Cardiac muscle cell (in vitro differentiated cells and primary cell): ENCODE measurements at places on chromosomes 16 and 17.

GRCh38 chr16:49789616-49790015 is 66.3 kb downstream of the ZNF423 start:
- DNase-seq = no peak

- DNase-seq = no peak
Observed at GRCh38 chr16:49739381-49739780, 116.5 kb downstream of the ZNF423 start.

GRCh38 chr16:73126525-73126853 is 78.6 kb upstream of the ZFHX3 start:
- no peak for DNase-seq

GRCh38 chr17:47846716-47847340 is 4.1 kb downstream of the SP6 start:
- peak; percentile 63 for DNase-seq

GRCh38 chr17:44599298-44600175 is 42.3 kb downstream of the FZD2 start:
- DNase-seq = peak; percentile 40

- DNase-seq = no peak
Observed at GRCh38 chr16:4574919-4575705, 19.0 kb downstream of the C16orf96 start.

GRCh38 chr16:119835-120491 is 18.5 kb downstream of the NPRL3 start:
- no peak for DNase-seq

- no peak for DNase-seq
Observed at GRCh38 chr17:56594320-56595107, 1.0 kb downstream of the NOG start.

GRCh38 chr16:56793492-56793891 is 63.6 kb downstream of the NUP93 start:
- DNase-seq = peak; percentile 70

DNA sequence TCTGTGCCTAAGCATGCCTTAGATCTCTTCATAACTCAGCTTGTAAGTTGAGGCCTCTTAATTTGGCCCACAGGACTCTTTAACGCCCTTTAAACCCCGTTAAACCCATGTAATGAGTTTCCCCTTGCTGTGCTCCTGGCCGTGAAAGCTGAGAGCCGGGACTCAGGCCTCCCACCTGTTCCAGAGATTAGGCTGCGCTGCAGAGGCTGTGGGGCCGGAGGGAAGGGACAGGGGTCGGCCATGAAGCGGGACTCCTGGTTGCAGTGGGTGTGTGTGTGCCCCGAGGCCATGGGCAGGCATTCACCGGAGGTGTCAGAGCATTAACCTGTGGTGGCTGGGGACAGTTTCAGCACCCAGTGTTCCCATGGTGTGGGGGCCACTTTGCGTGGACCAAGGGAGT is 150.8 kb upstream of the IRX3 start:
- no peak for DNase-seq

GRCh38 chr16:89093602-89094251 is at the start of gene ACSF3:
Gene ACSF3, plus strand, starts transcription at chr16:89093852. Its CDS starts 6,830 bp downstream, at chr16:89100682.
- DNase-seq = peak; percentile 72

DNA sequence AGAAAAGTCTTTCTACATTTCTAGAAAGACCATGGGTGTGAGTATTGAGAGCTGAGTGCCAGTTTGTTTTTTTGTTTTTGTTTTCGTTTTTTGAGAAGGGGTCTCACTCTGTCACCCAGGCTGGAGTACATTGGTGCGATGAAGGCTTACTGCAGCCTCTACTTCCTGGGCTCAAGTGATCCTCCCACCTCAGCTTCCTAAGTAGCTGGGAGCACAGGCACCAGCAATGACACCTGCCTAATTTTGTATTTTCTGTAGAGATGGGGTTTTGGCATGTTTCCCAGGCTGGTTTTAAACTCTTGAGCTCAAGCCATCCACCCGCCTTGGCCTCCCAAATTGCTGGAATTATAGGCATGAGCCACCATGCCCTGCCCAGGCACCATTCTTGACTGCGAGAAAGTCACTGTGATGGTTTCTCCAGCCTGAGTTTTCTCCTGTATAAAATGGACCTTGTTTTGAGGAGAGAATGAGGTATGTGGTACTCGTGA is 673.8 kb downstream of the MAF start:
- no peak for DNase-seq

GRCh38 chr17:55405600-55405999 is 16.0 kb downstream of the MMD start:
- no peak for DNase-seq

DNA sequence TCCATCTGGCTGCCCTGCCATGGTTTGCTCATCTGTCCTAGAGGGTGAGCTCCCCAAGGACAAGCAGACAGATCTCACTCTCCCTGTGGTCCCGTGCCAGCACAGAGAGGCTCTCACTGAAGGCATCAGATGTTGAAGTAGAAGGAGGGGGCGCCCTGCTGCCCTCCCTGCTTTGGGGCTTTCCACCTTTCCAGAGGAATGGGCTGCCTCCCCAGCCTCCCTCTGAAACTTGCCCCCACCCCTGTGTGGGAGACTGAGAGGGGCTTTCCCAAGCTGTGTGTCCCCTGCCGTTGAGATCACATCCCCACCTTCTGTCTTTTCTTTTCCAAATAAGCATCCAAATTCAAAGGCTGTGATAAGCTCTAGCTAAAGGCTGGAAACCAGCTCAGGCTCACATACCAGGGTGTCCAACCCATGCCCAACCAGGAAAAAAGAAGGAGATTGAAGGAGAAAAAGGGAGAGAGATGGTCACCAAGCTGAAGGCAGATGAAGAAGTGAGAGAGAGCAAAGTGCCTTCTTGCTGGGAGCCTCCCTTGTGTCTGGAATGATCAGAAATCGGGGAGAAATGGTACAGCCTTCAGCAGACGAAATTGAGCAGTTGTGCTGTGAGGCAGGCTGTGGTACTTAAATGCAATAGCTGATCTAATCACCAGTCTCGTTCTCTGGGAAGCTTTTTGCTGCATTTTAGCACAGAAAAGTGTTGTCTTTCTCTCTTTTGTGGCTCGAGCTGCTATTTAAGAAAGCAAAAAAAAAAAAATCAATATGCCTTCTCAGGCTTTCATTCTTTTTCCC is 145.9 kb upstream of the LHX1 start:
- DNase-seq = no peak

- no peak for DNase-seq
Observed at GRCh38 chr16:68247400-68247799, 2.2 kb downstream of the PLA2G15 start.

DNA sequence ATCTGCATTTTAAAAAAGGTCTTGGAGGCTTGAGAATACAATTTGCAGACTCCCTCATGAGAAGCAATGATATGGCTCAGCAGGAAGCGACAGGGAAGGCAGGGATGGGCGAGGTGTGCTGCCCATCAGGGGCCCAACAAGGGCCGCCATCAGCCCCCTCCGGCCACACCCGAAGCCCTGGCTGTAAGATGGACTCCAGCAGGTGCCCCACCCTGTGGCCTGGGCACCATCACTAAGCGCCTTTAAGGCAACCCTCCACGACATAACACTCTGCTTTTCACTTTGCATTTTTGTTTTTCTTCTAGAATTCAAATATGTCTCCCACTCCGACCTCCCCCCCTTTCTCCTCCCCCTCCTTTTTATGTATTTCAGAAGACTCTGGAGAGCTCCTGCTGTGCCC is 52.2 kb upstream of the RCVRN start:
- DNase-seq = no peak

DNA sequence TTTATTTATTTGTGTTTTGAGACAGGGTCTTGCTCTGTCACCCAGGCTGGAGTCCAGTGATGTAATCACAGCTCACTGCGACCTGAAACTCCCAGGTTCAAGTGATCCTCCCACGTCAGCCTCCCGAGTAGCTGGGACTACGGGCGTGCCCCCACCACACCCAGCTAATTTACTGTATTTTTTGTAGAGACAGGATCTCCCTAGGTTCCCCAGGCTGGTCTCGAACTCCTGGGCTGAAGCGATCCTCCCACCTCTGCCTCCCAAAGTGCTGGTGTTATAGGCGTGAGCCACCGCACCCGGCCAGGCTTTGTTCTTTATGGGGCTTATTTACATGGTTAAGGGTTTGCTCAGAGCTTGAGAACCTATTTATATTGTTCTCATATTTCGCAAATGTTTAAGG is 5.8 kb upstream of the MEIOB start:
- DNase-seq = no peak
